ENCODE measurements at places on chromosomes 6 and 20. TPM values are rescaled to one million over a fixed set of nuclear protein-coding genes. Genes with fewer than 3 reads are reported as not detected.

- DNase-seq = no peak
Measured at GRCh38 chr6:10431423-10432164, 16.7 kb upstream of the TFAP2A start.

DNA sequence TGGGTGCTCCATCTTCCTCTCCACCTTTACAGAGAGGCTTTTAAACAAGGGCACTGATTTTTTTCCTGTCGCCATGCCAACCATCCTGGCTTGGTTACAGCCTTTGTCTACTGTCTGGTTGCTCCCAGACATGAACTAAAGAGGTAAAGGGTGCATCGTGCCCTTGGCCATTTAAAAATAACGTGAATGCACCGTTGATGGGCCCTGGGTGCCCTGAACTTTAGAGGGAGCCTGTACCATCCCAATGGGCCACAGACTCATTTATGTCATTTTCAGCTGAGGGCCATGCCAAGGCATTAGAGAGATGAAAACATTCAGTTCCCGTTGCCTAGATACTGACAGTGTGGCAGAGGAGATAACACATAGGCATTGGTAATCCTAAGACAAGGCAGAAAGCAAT, 23.3 kb downstream of the TMC2 start:
- no peak for DNase-seq

Gene CPXM1
- total RNA-seq = 39.6 TPM

Gene VSX1
- not detected for total RNA-seq

Gene SLC35F1
- not detected for total RNA-seq

Gene PFDN6
- total RNA-seq = 69.3 TPM
